Aorta (tissue), 5 donors: ENCODE measurements at places on chromosomes 6 and 20. TPM values are rescaled to one million over a fixed set of nuclear protein-coding genes. Genes with fewer than 3 reads are reported as not detected.

LIN28B gene
- not detected for total RNA-seq

GRCh38 chr6:3324262-3324942 is 65.7 kb downstream of the PSMG4 start:
- DNase-seq, result no peak

SYNDIG1 gene
- total RNA-seq, result 6.2 TPM

BPIFB4 gene
- not detected for total RNA-seq

DNA sequence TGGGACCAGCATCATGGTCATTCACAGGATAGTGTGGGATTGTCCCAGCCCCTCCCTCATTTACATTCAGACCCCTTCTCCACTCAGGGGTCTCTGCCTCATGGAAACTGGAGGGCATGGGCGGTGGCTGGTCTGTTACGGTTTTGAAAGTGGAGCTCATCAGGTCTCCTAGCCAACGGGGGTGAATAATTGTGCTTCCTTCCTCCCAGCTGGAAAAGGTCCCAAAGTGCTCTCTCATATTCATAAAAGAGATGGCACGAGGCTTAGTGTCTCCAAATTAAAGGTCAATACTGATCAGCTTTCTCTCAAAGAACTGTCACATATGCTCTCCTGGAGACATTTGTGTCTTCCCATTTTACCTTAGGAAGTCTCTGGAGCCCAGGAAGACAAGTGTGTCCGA is 19.9 kb downstream of the JARID2 start:
- no peak for DNase-seq

RIPPLY2 gene
- total RNA-seq, result not detected

SOX18 gene
- 43.2 TPM for total RNA-seq
